ENCODE measurements at places on chromosomes 1 and 21.
A peak's percentile ranks its signal among the peaks of the same experiment; 100 is the strongest.

- DNase-seq, result peak; percentile 64
Observed at GRCh38 chr1:6148497-6149241, 31.5 kb downstream of the CHD5 start.

DNA sequence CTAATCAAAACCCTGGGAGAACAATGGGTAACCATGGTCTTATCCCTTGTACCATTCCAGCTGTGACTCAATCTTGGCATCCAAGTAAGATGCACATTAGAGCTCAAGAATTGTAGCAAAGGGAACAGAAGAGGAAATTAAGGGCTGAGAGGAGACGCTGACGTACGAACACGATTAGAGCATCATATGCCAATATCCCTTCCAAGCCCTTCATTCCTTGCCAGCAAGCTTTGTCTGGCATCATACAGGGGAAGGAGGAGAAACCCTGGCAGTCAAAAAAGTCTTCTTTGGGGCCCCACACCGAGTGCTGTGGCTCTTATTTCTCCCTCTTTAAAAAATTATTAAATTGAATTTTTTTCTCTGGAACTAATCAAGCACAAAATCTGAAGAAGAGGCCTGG, 120.9 kb downstream of the ASTN1 start:
- no peak for DNase-seq

GRCh38 chr1:150791585-150791984, 16.5 kb downstream of the CTSK start:
- no peak for DNase-seq

GRCh38 chr1:196660852-196661251, 9.0 kb downstream of the CFH start:
- no peak for DNase-seq

DNA sequence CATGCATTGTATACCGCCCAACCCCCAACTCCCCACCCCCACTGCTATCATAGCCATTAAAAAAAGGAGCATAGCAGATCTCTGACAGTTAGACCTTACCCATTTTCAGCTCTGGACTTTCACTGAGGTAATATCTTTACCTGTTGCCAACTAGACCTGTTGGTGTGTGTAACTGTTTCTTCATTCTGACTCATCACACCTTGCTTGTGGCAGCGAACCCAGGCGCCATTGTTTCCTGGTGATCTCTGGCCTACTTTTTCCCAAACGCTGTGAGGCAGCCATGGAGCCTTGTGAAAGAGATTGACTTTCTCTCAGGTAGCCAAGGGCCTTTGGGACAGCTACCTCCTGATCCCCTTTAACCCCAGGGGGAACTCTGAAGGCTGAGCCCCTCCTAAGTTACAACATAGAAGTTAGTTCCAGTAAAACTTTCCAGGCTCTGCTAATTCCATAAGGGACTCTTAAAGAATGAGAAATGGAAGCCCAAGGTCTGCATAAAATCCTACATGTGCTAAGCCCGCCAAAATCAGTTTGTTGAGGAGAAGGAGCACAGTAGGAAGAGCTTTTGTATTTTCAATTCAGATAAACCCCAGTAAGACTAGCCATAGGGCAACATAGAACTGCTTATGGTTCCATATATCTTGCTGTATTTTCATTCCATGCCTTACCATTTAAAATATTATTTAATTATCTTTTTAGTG, 196.1 kb upstream of the CAMK1G start:
- DNase-seq, result no peak

- no peak for DNase-seq
Observed at GRCh38 chr1:68204977-68205630, 27.2 kb downstream of the WLS start.

- no peak for DNase-seq
Observed at GRCh38 chr1:89556726-89557444, 32.3 kb downstream of the LRRC8B start.

GRCh38 chr21:28871388-28872010, 121.2 kb downstream of the LTN1 start:
- DNase-seq, result no peak

GRCh38 chr21:25898671-25899070, 163.9 kb downstream of the GABPA start:
- DNase-seq, result no peak

GRCh38 chr21:24869862-24870261, 737.4 kb downstream of the MRPL39 start:
- no peak for DNase-seq

- DNase-seq, result no peak
Observed at GRCh38 chr1:209561532-209561931, 22.0 kb upstream of the CAMK1G start.

GRCh38 chr1:237717106-237717505, 173.6 kb downstream of the ZP4 start:
- no peak for DNase-seq

- no peak for DNase-seq
Observed at GRCh38 chr1:212621043-212621948, 12.7 kb downstream of the ATF3 start.

GRCh38 chr1:112446411-112446810, 50.4 kb downstream of the CTTNBP2NL start:
- no peak for DNase-seq

GRCh38 chr21:35810431-35810970, 249.8 kb downstream of the SETD4 start:
- DNase-seq, result no peak

GRCh38 chr1:94111879-94112278, 9.1 kb downstream of the ABCA4 start:
- no peak for DNase-seq

- no peak for DNase-seq
Observed at GRCh38 chr1:94144836-94145235, 23.9 kb upstream of the ABCA4 start.

- no peak for DNase-seq
Observed at GRCh38 chr1:58620259-58620658, 43.2 kb upstream of the TACSTD2 start.

DNA sequence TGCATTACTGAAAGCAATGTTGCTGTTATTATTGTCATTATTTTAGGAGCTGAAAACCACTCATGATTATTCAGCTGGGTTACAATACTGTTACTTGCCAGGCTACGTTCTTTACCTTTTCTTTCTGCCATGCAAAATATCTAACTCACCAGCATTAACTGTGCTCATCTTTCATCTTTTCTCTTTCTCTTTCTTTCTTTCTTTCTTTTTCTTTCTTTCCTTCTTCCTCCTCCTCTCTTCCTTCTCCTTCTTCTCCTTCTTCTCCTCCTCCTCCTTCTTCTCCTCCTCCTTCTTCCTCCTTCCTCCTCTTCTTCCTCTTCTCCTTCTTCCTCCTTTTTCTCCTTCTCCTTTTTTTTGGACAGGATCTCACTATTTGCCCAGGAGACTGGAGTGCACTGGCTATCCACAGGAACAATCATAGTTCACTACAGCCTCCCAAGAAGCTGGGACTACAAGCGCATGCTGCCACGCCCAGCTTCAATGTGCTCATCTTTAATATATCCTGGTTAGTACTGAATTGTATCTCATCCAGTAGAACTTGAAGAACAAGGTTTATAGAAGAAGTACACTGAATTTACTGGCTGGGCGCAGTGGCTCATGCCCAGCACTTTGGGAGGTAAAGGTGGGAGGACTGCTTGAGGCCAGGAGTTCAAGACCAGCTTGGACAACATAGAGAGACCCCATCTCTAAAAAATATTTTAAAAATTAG, 6.9 kb upstream of the ZMYM4 start:
- no peak for DNase-seq

DNA sequence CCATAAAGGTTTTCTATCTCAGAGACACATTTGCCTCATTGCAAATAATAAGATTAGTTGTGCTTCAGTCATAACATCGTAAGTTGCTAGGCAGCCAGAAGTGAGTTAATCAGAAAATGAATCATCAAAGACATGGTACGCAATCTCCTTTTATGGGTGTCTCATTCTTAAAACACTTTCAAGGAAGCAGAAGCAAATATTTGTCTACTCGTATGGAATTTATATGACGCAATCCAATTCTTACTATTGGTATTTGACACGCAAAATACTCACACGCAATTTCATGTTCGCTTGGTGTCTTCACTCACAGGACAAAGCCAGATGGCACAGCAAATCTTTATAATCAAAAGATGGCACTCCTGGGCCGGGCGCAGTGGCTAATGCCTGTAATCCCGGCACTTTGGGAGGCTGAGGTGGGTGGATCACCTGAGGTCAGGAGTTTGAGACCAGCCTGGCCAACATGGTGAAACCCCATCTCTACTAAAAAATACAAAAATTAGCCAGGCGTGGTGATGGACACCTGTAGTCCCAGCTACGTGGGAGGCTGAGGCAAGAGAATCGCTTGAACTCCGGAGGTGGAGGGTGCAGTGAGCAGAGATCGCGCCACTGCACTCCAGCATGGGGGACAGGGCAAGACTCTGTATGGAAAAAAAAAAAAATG, 56.4 kb downstream of the HLCS start:
- DNase-seq, result no peak

DNA sequence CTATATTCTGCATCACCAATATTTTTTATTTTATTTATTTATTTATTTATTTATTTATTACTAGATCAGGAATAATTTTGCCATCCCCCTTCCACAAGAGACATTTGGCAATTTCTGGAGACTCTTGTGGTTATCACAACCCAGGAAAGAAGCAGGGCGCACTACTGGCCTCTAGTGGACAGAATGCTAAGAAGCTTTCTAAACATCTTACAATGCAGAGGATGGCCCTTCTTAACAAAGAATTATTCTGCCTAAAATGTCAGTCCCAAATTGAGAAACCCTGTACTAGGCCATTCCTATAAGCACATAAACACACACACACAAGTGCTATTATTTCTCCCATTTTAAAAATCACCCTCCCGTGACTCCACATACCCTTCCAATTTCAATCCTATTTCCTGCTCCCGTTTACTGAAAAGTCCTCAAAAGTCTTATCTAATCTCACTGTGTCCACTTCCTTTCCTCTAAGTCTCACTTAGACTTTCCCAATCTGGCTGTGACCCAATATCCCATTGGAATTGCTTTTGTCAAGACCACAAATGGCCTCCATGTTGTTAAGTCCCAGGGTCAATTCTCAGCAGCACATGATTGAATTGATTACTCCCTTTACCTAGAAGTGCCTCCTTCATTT, 43.7 kb upstream of the RNF11 start:
- DNase-seq, result peak; percentile 29

DNA sequence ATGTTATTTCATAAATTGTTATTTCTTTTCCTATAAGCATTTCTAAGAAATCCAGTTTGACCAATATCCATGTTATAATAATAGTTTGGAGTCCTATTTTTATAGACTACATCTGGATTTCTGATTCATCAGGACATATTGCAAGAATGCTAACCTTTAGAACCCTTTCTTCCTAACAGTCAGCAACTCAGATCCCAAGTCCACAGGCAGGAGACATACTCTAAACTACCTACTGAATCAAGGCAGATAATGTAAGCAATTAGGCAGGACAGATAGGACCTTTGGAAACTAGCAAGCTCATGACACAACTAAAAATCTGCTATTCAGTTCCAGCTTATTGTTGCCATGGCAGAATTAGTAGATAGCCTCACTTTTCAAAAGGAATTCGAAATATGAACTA, 104.1 kb downstream of the DENND1B start:
- no peak for DNase-seq

- no peak for DNase-seq
Observed at GRCh38 chr1:38915352-38915948, 26.2 kb downstream of the RHBDL2 start.

GRCh38 chr1:53576866-53577760, 117.9 kb downstream of the DMRTB1 start:
- DNase-seq, result no peak

DNA sequence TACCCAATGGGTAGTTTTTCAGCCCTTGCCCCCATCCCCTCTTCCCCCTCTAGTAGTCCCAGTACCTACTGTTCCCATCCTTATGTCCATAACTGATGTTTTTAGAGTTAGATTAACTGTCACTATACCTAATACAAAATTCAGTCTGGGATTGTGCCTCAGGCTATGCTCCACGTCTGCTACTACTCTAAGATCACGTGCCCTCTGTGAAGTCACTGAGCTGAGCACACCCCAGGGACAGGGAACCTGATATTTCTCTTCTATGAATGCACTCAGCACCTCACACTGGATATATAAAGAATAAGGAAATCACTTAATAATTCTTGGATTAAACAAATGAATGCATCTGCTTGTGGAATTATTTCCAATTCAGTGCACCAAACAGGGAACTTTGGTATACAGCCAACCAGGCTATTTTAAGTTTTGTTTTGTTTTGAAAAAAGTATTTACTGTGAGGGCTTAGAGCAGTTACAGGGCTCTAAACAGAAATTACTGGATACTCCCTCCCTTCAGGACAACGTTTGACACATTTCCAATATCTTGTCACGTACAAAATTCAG, 307.9 kb downstream of the SMYD3 start:
- DNase-seq, result no peak

- no peak for DNase-seq
Observed at GRCh38 chr21:46556802-46557201, 48.1 kb downstream of the S100B start.

DNA sequence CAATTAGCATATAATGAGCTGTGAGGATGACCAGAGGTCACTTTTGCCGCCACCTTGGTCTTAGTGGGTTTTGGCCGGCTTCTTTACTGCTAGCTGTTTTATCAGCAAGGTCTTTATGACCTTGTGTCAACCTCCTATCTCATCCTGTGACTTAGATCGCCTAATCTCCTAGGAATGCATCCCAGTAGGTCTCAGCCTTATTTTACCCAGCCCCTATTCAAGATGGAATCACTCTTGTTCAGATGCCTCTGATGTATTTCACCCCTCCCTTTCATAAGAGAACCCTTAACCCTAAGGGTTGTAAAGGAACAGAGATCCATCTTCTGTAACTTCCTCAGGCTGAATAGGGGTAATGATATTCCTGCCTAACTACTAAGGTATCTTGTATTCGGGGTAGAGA, 58.9 kb upstream of the PALMD start:
- no peak for DNase-seq

DNA sequence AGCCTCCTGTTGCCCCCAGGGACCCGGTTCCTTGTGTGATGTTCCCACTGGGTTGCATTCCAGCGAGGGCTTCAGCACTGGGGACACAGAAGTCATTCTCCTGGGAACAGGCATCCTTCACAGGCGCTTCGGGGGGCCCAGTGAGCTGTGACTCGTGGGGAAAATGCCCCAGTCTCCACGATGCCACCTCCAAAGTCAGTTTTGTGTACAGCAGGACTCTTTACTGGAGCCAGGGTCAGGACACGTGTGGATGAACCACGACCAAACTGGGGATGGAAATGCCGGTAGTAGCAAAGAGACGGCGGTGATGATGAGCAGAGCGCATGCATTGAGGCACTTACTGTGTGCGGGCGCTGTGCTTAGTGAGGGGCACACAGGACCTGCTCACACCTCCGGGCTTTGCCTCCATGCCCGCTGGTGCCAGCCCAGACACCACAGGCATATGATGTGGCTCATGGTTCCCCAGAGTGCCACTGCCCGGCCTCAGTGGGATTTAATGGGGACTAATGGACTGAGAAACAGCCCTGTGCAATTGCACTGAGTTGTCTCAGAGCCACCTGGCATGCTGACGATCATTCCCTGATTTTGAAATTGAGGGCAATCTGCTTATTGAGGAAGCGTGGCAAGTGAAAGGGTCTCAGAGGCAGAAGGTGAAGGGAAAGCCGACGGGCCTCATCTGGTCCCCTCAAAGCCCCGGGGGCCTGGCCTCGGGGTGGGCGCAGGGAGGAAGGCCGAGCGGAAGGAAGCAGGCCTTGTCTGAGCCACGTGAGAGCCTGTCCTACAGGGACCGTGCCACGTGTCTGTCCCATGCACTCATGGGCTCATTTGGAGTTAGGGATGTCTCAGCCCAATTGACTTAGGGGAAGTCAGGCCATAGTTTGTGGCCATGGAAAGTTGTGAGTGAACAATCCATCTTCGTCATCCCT, 91.4 kb downstream of the PDE9A start:
- DNase-seq, result no peak

- no peak for DNase-seq
Observed at GRCh38 chr1:62280150-62280549, 39.1 kb downstream of the KANK4 start.
